Panc1 (cell line): ENCODE measurements at places on chromosomes 6 and 20. TPM values are rescaled to one million over a fixed set of nuclear protein-coding genes. Genes with fewer than 3 reads are reported as not detected.

Gene RSPO3
- total RNA-seq, result not detected

Gene SLC17A4
- not detected for total RNA-seq

Gene C6orf132
- total RNA-seq, result 12.9 TPM

DNA sequence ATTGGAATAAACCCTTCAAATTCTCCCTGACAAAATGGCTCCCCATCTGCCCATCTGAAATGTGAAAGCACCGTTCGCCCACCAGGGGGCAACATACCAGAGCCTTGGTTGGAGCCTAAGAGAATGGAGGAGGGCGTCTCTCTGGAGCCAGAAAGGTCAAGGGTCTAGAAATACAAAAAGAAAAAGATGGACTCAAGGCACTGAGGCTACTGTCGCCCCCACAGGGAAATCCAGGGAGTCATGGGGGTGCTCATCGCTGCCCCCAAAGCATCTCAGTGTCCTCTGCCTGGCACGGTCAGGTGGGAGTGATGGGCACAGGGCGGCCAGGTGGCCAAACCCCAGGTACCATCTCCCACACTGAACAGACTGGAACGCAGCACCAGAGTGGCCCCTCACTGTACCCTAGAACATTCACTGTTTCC, 136.3 kb downstream of the ZMYND8 start:
- DNase-seq, result no peak

Gene TINAG
- not detected for total RNA-seq

Gene LRRC73
- 2.9 TPM for total RNA-seq

- no peak for DNase-seq
Observed at GRCh38 chr20:60035-60918, 27.2 kb upstream of the DEFB125 start.

DNA sequence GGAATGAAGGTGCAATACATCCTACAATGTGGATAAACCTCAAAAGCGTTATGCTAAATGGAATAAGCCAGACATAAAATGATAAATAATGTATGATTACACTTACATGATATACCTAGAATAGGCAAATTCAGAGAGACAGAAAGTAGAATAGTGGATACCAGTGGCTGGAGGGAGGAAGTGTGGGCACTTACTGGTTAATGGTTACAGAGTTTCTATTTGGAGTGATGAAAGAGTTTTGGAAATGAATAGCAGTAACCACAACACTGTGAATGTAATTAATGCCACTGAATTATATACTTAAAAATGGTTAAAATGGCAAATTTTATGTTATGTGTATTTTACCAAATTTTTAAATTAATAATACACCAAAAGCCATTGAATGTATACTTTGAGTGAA, 71.4 kb upstream of the CST7 start:
- no peak for DNase-seq
